Urothelium cell line (cell line): ENCODE measurements at places on chromosomes 7 and 10.

GRCh38 chr7:135884495-135885232 lies 92.5 kb downstream of the MTPN start:
- no peak for DNase-seq

DNA sequence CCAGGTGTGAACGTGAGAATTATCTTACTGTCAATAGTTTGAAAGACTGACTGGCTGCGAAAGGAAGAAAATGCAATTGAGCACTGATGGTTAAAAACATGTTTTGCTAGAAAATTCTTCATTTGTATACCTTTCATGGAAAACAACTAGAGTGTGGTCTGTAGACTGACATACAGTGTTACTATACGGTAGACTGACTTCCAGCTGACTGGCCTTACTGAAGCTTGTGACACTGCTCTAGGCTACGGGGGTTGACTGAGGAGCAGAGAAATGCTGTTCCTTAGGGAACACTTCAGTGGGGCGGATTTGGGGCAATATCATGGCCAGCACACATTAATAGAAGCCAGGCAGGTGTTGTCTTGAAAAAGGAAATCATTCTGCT lies 25.9 kb upstream of the DDC start:
- DNase-seq, result no peak

GRCh38 chr7:114402876-114403635 lies 11.6 kb upstream of the FOXP2 start:
- DNase-seq, result no peak

- DNase-seq, result no peak
Observed at GRCh38 chr7:151389096-151389767, 20.6 kb downstream of the WDR86 start.

DNA sequence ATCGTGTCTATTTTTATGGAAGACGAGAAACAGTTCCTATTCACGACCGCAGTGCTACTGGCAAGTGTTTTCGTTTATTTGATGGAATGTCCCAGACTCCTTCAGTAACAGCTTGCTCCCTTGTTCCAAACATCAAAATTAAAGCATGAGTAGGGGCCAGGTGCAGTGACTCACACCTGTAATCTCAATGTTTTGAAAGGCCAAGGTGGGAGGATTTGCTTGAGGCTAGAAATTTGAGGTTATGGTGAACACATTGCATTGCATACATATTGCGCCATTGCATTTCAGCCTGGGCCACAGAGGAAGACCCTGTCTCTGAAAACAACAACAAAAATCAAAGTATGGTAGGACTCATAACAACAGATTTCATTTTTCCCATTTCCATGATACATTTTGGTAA lies 22.8 kb downstream of the PTTG1IP2 start:
- DNase-seq, result no peak

GRCh38 chr10:99633832-99634231 lies 13.6 kb upstream of the SLC25A28 start:
- DNase-seq, result no peak

DNA sequence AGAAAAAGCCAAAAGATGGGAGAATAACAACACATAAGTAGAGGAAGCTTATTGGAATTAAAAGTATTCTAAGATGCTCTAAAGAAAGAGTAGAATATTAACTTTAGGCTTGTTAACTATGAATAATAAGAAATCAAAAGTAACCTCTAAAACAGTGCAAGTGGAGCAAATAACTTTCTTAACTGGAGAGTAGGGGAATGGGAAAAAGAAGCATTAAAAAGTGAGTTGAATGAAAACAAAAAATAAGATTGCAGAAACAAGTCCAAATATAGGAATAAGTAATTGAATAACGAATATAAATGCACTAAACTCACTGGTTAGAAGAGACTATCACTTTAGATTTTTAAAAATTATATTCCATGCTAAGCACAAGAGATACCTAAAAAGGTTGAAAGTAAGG lies 63.9 kb downstream of the HECTD2 start:
- no peak for DNase-seq

GRCh38 chr7:132830941-132831340 lies 250.9 kb downstream of the CHCHD3 start:
- no peak for DNase-seq

DNA sequence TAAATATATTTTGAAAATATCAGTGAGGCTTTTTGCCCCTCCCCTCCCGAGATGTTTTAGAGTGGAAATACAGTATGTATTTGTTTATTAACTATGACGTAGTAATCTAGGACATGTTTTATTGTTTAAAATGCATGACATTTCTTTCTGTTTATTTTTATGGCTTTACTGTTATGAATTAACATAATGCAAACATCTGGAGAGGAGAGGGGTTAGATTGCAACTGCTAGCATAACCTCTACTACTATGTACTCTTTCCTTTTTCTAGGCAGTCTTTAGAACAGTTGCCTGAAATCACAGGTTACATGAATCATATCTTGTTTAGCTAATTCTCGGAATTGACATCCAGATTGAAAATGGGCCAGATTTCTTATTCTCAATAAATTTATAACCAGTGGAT lies 7.4 kb downstream of the BTAF1 start:
- DNase-seq, result no peak

DNA sequence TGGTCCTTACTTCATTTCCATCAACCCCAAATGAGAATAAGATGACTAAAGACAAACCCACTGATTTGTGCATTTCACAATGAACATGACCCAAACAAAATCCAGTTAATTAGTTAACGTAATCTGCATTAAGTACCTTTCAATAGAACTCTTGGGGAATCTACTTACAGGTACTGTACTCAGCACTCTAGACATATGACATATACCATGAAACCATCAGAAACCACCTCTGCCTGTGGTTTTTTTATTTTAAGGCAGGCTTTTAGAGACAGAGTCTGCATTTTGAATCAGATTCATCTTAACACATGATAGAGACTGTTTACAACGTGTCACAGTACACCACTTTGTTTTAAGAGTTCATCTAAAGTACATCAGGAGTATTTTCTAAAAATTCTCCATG lies 168.4 kb downstream of the BTAF1 start:
- DNase-seq, result no peak

- no peak for DNase-seq
Observed at GRCh38 chr10:100829933-100830727, 82.6 kb upstream of the SLF2 start.

DNA sequence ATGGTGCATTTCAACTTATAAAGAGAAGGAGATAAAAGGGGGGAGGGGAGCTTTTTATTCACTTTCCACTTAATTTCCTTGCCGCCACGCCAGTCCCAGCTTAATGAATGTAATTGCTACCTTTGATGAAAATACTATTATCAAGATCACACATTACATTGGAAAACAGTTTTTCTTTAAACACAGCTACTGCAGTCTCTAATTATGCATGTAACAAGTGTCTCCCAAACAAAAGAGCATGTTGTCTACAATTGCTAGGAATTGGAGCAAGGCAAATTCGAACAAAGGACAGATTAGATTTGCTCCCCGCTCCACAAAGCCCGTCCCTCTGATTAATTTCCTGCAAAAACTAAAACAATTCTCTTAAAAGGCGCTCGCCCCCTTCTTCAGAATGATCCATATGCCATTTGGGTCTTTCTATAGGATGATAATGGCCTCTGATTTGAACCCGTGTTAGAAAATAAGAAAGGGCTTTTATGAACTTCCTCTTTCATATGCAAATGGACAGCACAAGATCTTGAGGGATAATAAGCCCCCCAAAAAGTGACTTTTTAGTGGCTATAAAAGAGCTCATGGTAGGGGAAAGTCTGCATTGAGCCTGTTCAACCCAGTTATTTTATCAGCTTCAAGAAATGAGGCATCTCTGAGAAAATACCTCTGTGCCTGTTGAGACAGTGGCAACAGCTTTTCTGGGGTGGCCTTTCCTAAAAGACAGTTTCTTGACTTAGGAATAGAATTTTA lies 60.6 kb downstream of the ACADSB start:
- DNase-seq, result no peak

- no peak for DNase-seq
Observed at GRCh38 chr10:88873757-88874156, 6.3 kb upstream of the STAMBPL1 start.

GRCh38 chr10:116555880-116556279 lies 10.1 kb downstream of the PNLIP start:
- no peak for DNase-seq

GRCh38 chr7:88490161-88490560 lies 183.5 kb upstream of the STEAP4 start:
- DNase-seq, result no peak

- peak; percentile 60 for DNase-seq
Observed at GRCh38 chr7:100563809-100564400, 9.8 kb downstream of the SAP25 start.

GRCh38 chr10:63431962-63432797 lies 33.6 kb downstream of the JMJD1C start:
- DNase-seq, result no peak

GRCh38 chr7:1331561-1332467 lies 99.1 kb downstream of the UNCX start:
- no peak for DNase-seq

- no peak for DNase-seq
Observed at GRCh38 chr7:3722396-3722922, 421.4 kb downstream of the SDK1 start.

DNA sequence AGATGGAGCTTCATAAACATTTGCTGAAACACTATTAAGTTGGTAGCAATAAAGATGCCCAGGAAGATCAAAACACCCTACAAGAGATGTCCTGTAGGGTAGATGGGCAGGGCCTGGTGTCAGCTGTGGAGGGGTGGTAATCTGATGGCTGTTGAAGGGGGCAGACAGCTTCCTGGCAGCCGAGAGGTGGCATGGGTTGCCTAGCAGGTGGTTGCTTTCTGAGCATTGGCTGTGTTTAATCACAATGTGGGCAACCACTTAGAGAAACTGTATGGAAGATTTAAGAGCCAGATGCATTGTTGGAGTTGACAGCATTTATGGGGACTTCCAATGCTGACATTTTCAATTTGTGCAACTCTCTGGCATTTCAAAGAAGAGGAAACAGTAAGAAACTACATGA lies 79.9 kb upstream of the SLC26A5 start:
- DNase-seq, result no peak

- DNase-seq, result no peak
Observed at GRCh38 chr10:121570315-121570714, 27.9 kb downstream of the FGFR2 start.

DNA sequence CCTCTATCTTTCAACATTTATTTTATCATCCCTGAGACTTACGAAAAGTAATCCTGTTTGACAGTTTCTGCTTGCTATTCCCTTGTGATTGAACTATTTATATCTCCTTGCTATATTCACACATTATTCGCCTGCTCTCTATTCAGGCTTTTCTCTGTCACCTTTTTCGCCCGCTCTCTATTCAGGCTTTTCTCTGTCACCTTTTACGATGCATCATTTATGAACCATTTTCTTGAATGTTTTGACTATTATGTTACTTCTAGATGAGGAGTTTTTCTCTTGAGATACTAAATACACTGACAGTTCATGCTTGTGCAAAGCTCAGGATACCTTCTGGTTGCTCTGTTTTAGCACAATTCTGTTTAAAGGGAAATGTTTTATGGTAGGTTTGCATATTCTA lies 143.3 kb upstream of the VSTM2A start:
- DNase-seq, result no peak

DNA sequence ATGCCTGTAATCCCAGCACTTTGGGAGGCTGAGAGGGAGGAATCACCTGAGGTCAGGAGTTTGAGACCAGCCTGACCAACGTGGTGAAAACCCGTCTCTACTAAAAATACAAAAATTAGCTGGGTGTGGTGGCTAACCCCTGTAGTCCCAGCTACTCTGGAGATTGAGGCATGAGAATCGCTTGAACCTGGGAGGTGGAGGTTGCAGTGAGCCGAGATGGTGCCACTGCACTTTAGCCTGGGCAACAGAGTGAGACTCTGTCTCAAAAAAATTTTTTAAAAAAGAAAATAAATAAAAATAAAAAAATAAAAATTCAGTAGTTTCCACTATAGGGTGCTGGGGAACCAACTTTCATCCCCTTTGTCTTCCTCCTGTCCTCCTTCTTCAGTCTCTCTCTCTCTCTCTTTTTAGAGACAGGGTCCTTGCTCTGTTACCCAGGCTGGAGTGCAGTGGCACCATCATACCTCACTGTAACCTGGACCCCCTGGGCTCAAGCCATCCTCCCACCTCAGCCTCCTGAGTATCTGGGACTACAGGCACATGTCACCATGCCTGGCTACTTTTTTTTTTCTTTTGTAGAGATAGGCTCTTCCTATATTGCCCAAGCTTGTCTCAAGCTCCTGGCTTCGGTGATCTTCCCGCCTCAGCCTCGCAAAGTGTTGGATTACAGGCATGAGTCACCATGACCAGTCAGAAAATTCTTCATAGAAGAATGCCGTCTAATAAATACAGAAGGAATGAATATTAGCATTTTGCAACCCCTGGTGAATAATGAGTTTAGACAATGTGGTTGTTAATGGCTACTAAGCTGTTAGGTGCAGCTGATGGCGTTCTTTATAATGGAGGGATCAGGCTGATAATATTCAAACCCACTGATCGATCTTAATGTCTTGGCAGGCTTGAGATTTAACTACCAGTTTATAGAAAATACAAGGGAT lies 20.6 kb downstream of the RBM20 start:
- peak; percentile 51 for DNase-seq

GRCh38 chr10:16828114-16828568 lies 10.9 kb upstream of the RSU1 start:
- DNase-seq, result peak; percentile 44

GRCh38 chr10:79178614-79179163 lies 109.9 kb downstream of the ZMIZ1 start:
- DNase-seq, result peak; percentile 70

GRCh38 chr10:35435824-35436223 lies 99.5 kb downstream of the CCNY start:
- DNase-seq, result no peak

- no peak for DNase-seq
Observed at GRCh38 chr10:26437637-26438461, at the start of gene APBB1IP. Gene APBB1IP, plus strand, starts transcription at chr10:26438341. Its CDS starts 53,986 bp downstream, at chr10:26492327.

DNA sequence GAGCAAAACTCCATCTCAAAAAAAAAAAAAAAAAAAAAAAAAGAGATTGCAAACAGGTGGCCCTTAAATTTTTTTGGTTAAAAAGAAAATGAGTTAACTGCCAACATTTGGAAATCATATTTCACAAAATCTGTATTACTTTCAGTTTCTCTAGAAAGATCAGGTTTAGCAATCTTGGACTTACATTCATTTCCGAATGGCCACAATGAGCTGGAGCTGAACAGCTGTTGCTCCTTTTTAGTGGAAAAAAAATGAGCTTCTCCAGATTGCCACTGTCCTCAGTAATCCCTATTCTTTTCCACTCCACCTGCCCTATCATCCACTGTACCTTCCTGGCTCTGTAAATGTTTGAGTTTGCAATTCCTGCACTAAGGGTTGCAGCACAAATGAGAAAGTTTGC lies 43.6 kb downstream of the RAB11FIP2 start:
- no peak for DNase-seq

DNA sequence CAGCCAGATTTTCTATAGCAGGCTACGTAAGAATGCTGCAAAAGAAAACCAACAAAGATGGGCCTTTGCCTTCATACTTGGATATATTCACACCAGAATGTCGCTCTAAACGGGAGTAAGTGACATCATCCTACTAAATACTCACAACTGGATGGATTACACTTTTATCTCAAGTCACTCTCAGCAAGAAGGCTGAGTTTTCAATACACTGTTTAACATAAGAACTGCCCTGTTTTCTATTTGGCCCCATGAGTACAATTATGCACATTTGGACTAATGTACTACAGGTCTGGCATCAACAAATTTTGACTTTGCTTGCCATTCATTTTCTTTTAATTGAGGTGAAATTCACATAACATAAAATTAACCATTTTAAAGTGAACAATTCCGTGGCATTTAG lies 8.2 kb downstream of the SLC35B4 start:
- DNase-seq, result no peak
